ENCODE measurements at places on chromosomes 11 and 22.

DNA sequence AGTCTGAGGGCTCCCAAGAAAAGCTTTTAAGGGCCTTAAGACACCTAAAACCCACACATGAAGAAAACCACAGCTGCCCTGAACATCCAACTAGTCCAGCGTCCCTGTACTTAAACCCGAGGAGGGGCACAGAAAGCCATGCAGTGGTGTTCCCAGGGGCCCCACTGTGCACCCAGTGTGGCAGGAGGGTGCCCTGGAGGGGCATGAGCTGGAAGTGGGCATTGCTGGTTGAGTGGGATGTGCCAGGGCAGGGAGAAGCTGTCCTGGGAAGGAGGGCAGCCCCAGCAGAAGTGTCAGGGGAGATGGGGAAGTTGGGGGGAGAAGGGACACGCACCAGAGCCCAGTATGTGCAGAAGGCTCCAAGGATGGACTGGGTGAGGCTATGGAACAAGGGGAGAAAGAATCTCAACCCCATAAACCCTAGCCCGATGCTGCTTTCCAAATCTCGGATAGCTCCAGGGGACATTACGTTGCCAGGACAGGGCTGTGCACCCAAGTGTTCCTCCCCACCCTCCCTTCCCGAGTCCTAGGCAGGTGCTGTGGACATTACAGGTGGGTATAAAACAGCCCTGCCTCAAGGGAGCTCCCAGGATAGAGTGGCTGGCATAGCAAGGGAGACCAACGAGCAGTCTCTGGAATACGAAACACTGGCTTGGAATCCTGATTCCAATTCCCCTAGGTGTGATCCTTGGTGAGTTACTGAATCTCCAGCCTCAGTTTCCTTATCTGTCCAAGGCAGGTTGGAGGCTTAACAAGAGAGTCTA, 44.2 kb downstream of the SHANK2 start:
- no peak for DNase-seq

DNA sequence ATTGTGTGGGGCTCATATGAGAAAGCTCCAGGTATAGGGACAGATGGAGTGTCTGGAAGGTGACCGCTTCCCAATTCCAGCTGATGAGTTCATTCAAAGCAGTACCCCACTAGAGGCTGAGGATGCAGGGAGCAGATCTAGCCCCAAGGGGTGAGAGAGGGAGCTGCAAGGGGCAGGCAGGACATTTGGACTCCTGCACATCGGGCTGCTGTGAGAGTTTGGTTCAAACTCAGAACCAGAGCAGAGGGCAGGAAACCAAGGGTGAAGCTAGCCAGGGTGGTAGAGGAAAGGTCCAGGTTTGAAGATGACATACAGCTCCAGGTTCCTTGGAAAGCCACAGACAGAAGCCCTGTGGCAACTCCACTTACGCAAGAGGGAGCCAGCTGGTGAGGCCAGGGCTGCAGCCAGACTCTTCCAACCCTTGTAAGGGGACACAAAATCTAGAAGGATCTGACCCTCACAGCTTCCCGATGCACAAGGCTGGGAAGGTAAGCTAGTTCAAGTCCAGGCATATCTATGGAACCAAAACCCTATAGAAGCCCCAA, 1.9 kb downstream of the CSNK2A3 start:
- DNase-seq, result no peak

DNA sequence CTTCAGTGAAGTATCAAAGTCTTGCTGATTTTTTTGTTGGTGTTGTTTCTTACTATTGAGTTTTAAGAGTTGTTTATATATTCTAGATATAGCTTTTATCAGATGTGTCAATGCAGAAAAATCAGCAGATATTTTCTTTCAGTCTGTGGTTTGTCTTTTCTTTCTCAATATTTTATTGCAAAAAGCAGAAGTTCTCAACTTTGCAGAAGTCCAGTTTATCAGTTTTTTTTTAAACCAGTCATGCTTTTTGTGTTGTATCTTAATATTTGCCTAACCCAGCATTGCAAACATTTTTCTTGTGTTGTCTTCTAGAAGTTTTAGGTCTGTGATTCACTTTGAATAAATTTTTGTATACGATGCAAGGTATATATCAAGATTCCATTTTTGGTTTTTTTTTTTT, 7.0 kb downstream of the ASRGL1 start:
- no peak for DNase-seq

GRCh38 chr11:111483431-111483830, 28.8 kb downstream of the BTG4 start:
- no peak for DNase-seq

DNA sequence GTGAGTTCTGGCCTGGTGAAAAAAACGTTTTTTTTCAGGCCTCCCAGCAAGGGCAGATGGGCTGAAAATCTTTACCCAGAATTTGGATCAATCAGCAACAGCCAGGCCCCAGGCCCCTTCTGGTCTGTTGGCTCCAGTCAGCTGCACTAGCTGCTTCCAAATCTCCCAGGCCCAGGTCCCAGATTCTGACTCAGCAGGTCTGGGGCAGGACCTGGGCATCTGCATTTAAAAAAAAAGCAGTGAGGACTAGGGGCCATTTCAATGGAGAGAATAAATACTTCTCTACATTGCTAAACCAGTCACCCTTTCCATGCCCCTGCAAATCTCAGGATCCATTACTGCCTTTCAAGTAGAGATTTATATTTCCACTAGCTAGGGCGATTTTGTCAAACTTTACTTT, 4.3 kb downstream of the SLC15A3 start:
- no peak for DNase-seq

GRCh38 chr11:106091480-106092123, 14.1 kb downstream of the AASDHPPT start:
- DNase-seq, result no peak

- no peak for DNase-seq
Observed at GRCh38 chr11:76315182-76315853, 65.6 kb downstream of the THAP12 start.
